Muscle of leg (tissue), 16 donors: ENCODE measurements at places on chromosomes 2 and 18. TPM values are rescaled to one million over a fixed set of nuclear protein-coding genes. Genes with fewer than 3 reads are reported as not detected.

Gene CXCR1
- 0.11 TPM for polyA plus RNA-seq

Gene PIEZO2
- polyA plus RNA-seq, result 26.4 TPM

Gene LIMS3
- 5.2 TPM for polyA plus RNA-seq

Gene REG1B
- polyA plus RNA-seq, result not detected

Gene EFEMP1
- 32.8 TPM for polyA plus RNA-seq

Gene TLX2
- not detected for polyA plus RNA-seq

DNA sequence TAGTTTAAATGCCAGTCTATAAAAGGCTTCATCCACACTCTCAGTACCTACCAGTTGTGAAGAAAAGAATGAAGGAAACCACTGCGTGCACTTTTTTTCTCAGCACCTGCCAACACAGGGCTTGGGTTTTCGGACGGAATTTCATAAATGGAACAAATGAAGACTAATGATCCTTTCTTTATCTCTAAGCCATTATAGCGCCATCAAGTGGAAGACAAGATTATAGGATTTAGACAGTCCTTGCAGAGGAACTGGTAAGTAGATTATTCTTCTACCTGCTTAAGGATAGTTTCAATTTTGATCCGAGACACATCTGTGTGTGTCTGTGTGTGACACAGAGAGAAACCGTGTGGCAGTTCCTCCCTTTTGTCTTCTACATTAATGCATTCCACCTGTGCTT is 245.6 kb downstream of the NRXN1 start:
- H3K4me3 ChIP-seq, result no peak overlapping the region
- no peaks in the 10 kb centered on the region for H3K4me1 ChIP-seq
- no peak for DNase-seq
- no peaks in the 10 kb centered on the region for H3K36me3 ChIP-seq
- no peak overlapping the region for H3K27ac ChIP-seq

GRCh38 chr2:37390777-37391176 is 46.3 kb downstream of the QPCT start:
- H3K4me3 ChIP-seq, result no peak overlapping the region
- no peak overlapping the region for H3K27ac ChIP-seq
- peaks cover 7% of the 10 kb centered on the region for H3K4me1 ChIP-seq
- H3K27me3 ChIP-seq, result no peaks in the 10 kb centered on the region

DNA sequence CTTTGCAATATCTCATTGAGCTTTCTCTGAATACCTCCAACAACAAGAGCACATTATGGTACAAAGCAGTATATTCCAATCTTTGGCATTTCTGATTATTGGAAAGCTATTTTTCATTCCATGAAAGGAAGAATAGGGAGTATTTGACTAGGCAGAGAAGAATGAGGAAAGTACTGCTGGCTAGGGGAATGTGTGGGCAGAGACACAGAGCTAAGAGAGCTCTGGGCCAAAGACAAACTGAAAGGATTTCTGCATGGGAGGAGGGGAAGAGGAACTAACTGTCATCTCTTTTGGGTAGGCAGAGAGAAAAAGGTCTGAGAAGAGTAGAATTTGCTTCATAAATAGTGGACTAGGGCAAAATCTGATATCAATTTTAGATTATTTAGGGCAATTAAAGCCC is 150.8 kb downstream of the CCDC85A start:
- H3K27ac ChIP-seq, result peak overlapping the region; percentile 3
- H3K27me3 ChIP-seq, result no peaks in the 10 kb centered on the region
- H3K36me3 ChIP-seq, result no peaks in the 10 kb centered on the region
- no peak overlapping the region for H3K4me3 ChIP-seq
- DNase-seq, result peak; percentile 65
- H3K4me1 ChIP-seq, result no peaks in the 10 kb centered on the region

GRCh38 chr2:96631804-96632435 is 6.2 kb downstream of the KANSL3 start:
- H3K27ac ChIP-seq, result no peak overlapping the region
- no peak overlapping the region for H3K4me3 ChIP-seq
- H3K27me3 ChIP-seq, result no peaks in the 10 kb centered on the region
- H3K36me3 ChIP-seq, result peaks cover 57% of the 10 kb centered on the region

DNA sequence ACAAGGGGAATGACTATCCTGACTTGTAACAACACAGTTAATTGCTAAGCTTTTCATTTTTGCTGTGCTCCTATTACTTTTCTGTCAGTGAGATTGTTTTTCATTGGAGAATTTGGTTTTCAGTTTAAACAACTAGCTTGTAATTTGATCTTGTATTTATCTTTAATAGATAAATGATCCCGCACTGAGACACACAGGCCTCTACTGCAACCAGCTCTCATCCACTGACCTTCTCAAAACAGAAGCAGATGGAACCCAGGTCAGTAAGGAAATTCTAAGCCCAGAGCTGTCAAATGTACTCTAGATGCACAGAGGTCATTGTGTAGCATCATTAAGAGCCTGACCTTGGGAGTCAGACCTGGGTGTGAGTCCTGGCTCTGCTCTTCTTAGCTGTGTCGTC is 30.7 kb downstream of the PTRHD1 start:
- H3K4me1 ChIP-seq, result no peaks in the 10 kb centered on the region
- H3K27me3 ChIP-seq, result no peaks in the 10 kb centered on the region
- no peak overlapping the region for H3K4me3 ChIP-seq
- H3K36me3 ChIP-seq, result peaks cover 56% of the 10 kb centered on the region
- no peak overlapping the region for H3K27ac ChIP-seq
